Foreskin keratinocyte (primary cell): ENCODE measurements at places on chromosomes 1 and 21.
A peak's percentile ranks its signal among the peaks of the same experiment; 100 is the strongest.

DNA sequence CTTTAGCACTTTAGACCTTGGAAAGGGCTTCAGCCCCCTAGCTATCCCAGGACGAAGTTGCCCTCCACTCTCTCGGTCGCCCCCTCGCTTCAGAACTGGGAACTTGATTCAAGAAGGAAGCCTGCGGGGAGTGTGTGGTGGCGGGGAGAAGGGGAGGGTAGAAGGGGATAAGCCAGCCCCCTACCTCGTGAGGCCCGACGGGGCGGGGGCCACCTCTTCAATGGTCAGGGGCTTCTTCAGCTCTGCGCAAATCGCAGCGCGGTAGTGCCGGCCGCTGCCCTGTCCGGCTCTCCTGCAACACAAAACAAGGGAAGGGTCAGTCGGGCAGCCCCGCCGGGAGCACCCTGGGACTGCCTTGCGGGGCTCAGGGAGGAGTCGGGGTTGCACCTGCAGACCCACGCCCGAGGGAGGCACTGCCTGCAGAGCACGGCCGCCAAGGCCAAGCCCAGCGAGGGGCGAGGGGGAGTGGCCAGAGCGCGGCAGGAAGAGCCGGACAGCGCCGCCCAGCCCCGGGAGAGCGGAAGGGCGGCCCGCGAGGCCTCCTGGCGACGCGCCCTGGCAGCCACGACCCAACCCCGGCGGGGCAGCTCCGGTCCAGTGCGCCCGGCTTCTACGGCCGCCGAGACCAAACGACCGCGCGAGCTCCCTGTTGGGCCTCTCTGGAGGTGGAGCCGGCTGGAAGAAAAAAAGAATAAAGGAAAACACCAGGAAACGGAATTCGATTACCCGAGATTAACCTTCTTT, 56.2 kb upstream of the RASAL2 start:
- no peak for DNase-seq

DNA sequence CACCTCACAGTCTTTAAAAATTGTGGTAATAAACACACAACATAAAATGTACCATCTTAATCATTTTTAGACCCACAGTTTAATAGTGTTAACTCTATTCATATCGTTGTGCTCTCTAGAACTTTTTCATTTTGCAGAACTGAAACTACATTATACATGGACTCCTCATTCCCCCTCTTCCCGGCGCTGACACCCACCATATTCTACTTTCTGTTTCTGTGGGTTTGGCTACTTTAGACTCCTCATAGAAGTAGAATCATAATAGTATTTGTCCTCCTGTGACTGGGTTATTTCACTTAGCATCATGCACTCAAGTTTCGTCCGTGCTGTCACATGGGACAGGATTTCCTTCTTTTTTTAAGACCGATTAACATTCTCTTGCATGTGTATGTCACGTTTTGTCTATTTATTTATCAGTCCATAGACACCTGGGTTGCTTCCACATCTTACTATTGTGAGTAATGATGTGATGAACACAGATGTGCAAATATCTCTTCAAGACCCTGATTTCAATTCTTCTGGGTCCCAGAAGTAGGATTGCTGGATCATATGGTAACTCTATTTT, 62.9 kb upstream of the TMPRSS2 start:
- no peak for DNase-seq

- DNase-seq: no peak
These were observed 70.6 kb downstream of the SNRPE start for GRCh38 chr1:203931953-203932352.

DNA sequence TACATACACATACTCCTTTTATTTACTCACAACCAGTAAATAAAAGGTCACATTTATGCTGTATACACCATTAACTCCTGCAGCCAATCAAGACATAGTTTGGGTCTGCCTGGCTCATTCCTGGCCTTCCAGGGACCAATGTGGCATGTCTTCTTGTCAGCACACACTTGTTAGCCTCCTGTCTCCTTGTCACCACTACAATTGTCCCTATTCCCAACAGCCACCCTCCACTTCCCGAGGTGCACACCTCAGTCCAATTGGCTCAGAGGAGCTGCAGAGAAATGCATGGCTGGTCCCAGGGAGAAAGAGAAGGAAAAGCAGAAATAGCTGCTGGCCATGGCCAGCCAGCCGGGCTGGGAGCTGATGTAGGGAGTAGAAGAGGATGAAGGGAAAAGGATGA, 116.9 kb downstream of the PLXNA2 start:
- no peak for DNase-seq

- DNase-seq: no peak
These were observed 5.5 kb upstream of the LGALS8 start for GRCh38 chr1:236518322-236518721.

- DNase-seq: no peak
These were observed 243.8 kb downstream of the ADGRL2 start for GRCh38 chr1:82044536-82044935.

DNA sequence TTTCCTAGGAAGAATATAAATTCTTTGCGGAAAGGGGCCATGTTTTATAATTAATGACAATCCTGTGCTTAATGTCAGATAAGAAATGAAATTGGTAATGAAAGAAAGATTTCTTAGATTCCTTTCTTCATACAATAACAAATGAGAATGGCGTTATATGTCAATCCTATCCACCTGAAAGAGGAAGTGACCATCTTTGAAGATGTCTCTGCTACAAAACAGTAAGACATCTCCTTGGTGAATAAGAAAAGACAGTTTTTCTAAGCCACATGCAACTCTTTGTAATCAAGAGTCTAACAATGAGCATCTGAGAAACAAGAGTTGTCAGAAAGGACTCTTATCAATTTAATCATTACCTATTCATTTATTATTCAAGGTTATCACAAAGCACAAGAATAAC, 286.0 kb downstream of the VAV3 start:
- DNase-seq: no peak

DNA sequence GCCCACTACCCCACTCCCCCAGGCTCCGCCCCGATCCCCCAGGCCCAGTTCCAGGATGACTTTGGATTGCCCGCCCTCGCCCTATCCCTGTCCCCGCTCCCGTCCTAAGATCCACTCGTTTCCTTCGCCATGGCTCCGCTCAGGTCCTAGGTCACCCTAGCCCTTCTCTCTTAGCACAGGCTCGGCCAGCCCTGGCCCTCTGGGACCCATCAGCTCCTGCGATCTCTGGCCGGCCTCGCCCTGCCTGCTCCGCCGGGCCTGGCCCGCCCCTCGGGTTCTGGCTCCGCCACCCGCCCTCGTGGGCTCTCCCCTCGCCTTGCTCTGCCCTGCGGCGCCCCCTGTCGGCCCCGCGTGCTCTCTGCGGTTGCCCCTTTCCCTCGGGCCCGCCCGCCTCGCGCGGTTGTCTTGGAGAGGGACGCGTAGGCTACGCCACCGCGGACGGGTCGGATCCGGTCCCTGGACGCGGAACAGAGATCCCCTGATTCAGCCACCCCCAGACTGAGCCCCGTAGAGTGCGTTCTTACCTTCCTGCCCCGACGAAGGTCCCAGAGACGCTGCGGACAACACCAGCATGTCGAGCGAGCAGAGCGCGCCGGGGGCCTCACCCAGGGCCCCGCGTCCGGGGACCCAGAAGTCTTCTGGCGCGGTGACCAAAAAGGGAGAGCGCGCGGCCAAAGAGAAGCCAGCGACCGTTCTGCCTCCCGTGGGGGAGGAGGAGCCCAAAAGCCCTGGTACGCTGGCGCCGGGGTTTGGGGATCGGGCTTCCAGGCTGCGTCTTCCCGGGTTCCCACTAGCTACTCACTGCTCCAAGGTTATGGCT, at the start of gene LRRC71:
TSS of gene LRRC71 (plus strand) at position 400 of the 820 bp plus-strand sequence. CDS start at position 572, 172 bp downstream.
- no peak for DNase-seq

DNA sequence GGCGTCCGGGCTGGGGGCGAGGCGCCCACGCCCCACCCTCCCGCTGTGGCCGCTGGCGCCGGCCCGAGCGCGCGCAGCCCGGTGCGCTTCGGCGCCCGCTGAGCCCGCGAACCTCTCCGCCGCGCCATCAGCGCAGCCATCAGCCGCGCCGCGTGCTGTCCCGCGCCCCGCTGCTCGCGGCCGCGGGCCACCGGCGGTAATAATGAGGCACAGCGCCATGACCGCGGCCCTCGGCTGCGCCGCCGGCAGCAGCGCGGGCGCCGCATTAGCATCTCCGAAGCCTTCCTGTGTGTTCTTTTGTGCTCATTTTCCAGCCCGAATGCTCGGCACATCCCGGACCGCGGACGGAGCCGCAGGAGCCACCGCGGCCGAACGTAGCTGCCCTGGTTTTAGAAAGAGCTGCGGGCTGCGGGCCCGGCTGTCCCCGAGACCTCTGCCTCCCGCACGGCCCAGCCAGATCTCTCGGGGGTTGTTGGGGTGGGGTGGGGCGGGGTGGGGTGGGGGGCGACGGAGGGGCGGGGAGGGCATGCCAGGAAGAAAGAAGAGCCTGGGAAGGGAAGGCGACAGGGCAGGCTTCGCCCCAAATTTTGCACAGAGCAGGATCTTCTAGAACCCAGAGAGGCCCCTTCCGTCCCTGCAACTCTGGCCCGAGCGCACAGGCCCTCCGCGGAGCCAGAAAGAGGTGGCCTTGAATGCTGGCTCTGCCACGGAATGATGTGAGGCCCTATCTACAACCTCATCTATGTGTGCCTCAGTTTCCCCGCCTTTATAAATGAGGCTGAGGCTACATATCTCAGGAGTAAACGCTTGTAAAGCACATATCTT, 55.3 kb downstream of the RRAGC start:
- DNase-seq: no peak

GRCh38 chr1:36097693-36098585, 9.2 kb downstream of the ADPRS start:
- no peak for DNase-seq

DNA sequence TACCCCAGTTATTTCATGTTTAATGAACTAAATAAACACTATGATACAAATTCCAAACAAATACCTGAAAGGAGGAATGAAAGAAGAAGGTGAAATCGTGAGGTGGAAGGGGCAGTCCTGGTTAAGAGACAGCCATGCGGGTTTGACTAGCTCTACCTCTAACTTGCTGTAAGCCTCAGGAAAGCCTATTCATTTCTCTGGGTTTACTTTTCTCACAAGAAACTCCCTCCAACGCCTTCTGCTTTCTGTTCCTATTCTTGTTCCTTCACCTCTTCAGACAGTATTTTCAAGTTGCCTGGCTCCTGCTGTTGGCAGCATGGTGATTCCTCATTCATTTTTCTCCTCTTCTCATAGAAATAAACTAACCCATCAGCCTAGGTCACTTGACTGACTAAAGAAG, 92.4 kb downstream of the NTPCR start:
- no peak for DNase-seq

GRCh38 chr1:216502528-216503162, 79.4 kb upstream of the USH2A start:
- DNase-seq: no peak

GRCh38 chr1:77394166-77394565, 112.3 kb downstream of the AK5 start:
- peak; percentile 47 for DNase-seq

GRCh38 chr1:162036163-162036562, 12.5 kb upstream of the OLFML2B start:
- DNase-seq: no peak

- no peak for DNase-seq
These were observed 204 bp downstream of the CIART start for GRCh38 chr1:150282558-150282958.

- DNase-seq: no peak
These were observed 377.5 kb downstream of the HLX start for GRCh38 chr1:221256773-221257172.

- DNase-seq: no peak
These were observed 19.2 kb upstream of the TBX15 start for GRCh38 chr1:119007339-119007669.

GRCh38 chr1:46940307-46940706, 969 bp downstream of the CYP4A11 start:
- no peak for DNase-seq

GRCh38 chr21:37742532-37742931, 173.7 kb downstream of the KCNJ6 start:
- peak; percentile 42 for DNase-seq
